ENCODE measurements at places on chromosomes 5 and 9.

DNA sequence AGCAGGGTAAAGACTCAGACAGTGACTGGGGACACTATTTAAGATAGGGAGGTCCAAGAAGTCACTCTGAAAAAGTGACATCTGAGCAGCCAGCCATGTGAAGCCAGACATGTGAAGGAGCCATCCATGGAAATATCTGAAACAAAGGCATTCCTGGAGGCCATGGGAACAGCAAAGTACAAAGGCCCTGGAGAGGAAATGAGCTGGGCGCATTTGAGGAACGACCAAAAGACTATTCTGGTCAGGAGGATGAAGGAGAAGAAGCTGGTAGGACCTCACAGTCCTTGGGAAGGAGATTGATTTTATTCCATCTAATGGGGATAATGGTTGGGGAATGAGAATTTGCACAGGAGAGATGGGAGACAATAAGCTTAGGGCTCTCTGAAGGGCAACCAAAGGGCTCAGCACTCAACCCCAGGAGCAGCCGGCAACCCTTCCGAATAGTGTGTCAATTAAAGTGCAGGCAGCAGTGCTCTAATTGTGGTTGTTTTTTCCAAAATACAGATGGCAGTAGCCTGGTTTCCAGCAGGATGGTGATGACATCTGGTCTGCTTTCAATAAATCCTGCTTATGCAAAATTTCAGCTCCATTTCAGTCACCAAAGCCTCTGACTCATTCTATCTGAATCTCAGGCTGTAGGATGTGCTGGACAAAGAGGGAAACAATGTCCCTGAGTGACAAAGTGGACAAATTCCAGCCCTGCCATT lies 26.7 kb downstream of the FOXI1 start:
- no peak for DNase-seq

- DNase-seq = no peak
Observed at GRCh38 chr5:100444961-100445360, 90.2 kb upstream of the FAM174A start.

- DNase-seq = no peak
Observed at GRCh38 chr5:180141068-180141660, 67.8 kb downstream of the RASGEF1C start.

DNA sequence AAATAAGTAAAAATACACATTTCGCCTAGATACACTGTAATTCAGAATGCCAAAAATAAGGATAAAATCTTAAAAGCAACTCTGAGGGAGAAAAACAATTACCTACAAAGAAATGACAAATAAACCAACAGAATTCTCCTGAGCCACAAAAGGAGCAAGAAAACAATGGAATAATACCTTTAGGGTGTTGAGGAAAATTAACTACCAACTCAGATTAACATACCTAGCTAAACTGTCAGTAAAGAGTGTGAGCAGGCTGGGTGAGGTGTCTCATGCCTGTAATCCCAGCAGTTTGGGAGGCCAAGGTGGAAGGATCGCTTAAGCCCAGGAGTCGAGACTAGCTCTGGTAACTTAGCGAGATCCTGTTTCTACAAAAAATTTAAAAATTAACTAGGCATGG lies 81.5 kb downstream of the C9orf50 start:
- no peak for DNase-seq

DNA sequence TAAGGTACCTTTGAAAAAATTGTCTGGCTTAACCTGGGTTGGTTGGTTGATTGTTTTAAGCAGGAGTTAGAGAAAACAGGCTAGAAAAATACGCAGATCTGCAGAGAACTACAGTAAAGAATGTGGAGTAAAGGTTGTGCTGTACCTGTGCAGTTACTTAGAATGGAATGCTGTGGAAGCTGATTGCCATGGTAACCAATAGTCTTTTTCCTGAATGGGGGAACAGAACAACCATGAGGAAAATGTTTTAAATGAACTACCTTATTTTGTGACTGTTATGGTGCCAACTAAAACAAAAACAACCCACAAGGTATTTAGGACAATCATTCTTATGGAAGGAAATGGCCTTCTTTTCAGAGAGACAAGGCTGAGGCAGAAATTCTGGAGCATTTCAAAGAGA lies 4.8 kb upstream of the HOMER1 start:
- no peak for DNase-seq

- DNase-seq = no peak
Observed at GRCh38 chr5:6338135-6338534, 40.2 kb downstream of the MED10 start.

- DNase-seq = no peak
Observed at GRCh38 chr9:26656003-26656870, 236.4 kb downstream of the CAAP1 start.

DNA sequence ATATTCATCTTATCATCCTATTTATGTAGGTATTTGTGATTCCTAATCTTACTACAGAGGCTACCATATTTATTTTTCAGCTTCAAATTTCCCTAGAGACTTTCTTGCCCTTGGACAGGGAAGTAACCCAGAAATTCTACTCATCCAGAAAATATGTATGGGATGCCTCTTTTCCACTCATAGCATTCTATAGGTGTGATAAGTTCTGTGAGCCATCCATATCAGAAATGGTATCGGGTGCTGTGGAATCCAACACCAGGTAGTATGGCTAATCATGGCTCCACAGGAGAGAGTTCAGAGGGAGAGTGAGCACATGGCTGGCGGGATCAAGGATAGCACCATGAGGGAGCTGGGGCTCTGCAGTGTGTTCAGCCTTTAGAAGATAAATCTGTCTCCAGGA lies 349.3 kb upstream of the ACTBL2 start:
- DNase-seq = no peak

DNA sequence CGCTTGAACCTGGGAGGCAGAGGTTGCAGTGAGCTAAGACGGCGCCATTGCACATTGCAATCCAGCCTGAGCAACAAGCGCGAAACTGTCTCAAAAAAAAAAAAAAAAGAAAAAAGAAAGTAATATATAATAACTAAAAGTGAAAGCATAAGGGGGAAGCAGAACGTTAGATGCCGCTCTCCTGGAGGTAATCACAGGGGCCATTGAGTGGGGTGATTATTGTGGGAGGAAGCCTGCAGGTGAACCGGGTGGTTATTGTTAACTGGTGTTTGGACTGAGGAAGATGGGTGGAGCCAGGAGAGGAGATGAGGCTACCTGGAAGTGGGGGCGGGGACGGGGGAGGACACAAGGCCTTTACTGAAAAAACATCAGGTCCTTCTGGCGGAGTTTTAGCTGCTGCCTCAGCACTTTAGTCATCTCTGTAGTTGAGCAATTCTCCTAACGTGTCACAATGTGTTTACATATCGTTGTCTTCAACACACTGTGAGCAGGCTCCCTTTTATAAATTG lies 5.3 kb upstream of the TJP2 start:
- DNase-seq = peak; percentile 80

DNA sequence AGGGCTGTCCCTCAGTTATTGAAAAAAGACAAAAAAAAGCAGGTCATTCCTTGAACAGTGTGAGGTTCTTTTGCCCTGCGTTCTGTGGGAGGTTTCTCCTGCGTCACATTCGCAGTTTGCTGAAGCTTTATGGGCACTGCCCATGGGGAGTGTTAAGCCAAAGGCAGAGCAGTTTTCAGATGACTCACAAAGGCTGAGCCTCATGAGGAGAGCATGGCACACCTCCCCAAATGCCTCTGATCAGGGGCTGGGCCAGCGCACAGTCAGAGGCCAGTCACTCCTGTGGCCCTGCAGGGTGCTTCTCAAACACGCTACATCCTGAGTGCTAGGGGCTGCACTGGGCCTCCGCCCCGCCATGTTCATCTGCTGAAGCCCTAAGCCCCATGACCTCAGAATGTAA lies 38.4 kb downstream of the IRX1 start:
- no peak for DNase-seq

GRCh38 chr5:139747583-139748504 lies 47.8 kb upstream of the PSD2 start:
- peak; percentile 65 for DNase-seq

DNA sequence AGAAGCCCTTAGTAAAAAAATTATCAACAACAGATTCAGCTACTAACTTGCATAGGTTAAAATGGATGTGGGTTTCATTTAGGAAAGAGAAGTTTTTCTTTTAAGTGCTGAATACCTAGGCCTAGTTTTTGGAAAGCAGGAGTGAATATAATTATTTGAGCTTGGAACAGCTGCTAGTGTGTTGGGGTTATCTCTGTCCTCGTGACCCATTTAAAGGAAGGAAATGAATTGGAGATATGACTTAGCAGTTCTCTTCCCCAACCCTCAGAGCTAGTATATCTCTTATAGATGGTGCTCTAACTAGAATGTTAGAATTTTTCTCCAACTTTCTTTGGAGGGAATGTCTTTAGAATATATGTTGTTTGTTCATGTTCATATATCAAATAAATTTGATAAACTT lies 38.6 kb downstream of the ZNF366 start:
- DNase-seq = no peak

DNA sequence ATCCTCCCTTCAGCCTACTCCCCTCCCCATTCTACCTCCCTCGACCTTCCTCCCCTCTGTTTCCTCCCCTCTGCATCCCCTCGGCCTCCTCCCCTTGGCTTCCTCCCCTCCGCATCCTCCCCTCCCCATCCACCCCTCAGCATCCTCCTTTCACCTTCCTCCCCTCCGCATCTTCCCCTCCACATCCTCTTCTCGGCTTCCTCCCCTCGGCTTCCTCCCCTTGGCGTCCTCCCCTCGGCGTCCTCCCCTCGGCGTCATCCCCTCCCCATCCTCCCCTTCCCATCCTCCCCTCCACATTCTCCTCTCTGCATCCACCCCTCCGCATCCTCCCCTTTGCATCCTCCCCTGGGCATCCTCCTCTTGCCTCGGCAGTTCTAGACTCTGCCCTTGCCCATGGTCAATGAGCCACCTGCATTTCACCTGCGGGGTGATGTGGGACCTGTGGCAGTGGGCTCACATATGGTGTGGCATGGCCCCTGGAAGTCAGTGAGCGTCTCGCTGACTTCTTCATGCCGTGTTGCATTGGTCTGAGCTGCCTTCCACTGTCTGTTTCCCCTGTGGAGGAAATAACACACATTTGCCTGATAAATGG lies 113.0 kb downstream of the WNK2 start:
- DNase-seq = no peak

DNA sequence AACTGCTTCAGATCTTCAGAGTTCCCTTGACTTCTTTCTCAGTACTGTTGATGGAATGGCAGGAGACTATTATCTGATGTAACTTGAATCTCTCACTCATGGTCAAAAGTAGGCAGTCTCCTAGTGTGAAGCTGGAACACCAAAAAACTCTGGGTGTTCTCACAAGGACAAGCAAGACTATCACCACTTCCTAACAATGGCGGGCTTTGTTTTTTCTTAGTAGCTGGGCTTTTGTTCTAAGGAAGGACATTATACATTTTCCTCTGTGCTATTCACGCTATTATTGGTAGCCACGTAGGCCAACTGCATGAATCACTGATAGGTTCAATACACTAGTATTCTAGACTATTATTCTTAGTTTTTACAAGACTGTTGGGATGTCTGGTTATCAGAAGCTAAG lies 67.7 kb upstream of the ATG10 start:
- no peak for DNase-seq

GRCh38 chr5:41695920-41696582 lies 174.2 kb downstream of the OXCT1 start:
- DNase-seq = peak; percentile 2

GRCh38 chr5:143471041-143471509 lies 67.6 kb upstream of the NR3C1 start:
- DNase-seq = no peak

GRCh38 chr5:94432499-94432898 lies 185.9 kb downstream of the KIAA0825 start:
- DNase-seq = no peak

DNA sequence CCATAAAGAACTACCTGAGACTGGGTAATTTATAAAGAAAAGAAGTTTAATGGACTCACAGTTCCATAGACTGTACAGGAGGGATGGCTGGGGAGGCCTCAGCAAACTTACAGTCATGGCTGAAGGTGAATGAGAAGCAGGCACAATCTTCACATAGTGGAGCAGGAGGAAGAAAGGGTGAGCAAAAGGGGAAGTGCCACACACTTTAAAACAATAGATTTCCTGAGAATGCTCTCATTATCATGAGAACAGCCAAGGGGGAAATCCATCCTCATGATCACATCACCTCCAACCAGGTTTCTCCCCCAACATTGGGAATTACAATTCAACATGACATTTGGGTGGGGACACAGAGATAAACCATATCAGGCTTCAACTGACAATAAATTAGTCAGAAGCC lies 664.9 kb downstream of the TAF11L14 start:
- no peak for DNase-seq

- DNase-seq = peak; percentile 57
Observed at GRCh38 chr9:69173891-69174615, at the start of gene TJP2. TSS of gene TJP2 (plus strand) at chr9:69174277. CDS start at chr9:69174373, 96 bp downstream.

DNA sequence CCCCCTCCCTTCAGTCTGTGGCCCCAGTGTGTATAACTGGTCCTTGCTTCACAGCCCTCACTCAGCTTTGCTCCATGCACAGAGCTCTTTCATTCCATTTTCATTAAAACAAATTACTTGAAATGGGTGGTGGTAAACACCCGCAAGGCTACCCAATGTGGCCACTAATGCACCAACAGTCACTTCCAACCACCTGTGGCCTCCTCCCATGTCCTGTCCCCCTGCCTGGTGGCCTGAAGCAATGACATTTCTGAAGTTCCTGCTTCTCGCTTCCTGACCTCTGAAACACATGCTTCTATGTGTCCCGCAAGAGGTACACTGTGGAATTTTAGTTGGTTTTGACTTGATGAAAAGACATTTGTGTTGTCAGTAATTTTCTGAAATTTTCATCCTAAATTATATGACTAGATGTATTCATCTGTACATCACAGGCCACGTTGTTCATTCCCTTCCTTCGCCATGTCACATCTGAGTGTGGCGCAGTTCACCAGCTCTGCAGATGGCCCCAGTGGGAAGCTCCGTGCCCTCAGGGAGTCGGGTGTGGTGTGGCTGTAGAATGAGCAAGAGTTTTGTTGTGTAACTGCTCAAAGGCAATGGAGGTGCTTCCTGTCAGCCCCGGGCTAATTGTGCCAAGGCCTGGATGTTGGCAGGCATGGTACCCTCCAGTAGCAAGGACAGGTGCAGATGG lies 9.6 kb downstream of the ROPN1L start:
- no peak for DNase-seq

DNA sequence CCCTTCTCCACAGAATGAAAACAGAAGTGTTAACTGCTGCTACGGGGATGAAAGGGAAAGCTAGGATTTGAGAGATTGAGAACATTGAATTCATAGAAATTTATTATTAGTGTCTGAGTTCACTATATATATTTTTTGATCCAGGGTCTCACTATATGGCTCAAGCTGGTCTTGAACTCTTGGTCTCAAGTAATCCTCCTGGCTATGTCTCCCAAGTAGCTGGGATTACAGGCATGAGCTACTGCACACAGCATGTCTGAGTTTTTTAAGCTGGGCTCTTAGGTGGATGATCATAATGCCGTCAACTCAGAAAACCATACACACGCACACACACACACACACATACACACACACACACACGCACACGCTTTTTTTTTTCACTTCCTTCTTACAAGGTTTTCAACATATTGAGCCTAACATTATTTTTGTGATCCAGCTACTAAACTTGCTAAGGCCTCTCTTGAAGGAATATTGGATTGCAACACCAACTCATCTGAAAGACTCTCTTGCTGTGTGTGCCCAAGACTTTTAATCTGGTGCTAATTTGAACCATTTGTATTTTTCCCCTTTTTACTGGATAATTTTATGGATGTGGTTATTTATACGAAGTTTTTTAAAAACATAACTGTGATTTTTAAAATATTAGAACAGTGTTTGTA lies 1045.4 kb downstream of the DTWD2 start:
- no peak for DNase-seq

GRCh38 chr9:136312436-136312835 lies 8.5 kb upstream of the CCDC187 start:
- peak; percentile 61 for DNase-seq
